ENCODE measurements at places on chromosomes 5 and 9.
A peak's percentile ranks its signal among the peaks of the same experiment; 100 is the strongest.

- DNase-seq, result no peak
These were observed 13.6 kb upstream of the ARSI start for GRCh38 chr5:150316320-150316719.

- no peak for DNase-seq
These were observed 44.8 kb downstream of the PAPPA start for GRCh38 chr9:116198344-116198743.

- no peak for DNase-seq
These were observed 201.5 kb upstream of the S1PR3 start for GRCh38 chr9:88789785-88790184.

GRCh38 chr9:115229496-115229895, 111.5 kb upstream of the TNC start:
- peak; percentile 51 for DNase-seq

DNA sequence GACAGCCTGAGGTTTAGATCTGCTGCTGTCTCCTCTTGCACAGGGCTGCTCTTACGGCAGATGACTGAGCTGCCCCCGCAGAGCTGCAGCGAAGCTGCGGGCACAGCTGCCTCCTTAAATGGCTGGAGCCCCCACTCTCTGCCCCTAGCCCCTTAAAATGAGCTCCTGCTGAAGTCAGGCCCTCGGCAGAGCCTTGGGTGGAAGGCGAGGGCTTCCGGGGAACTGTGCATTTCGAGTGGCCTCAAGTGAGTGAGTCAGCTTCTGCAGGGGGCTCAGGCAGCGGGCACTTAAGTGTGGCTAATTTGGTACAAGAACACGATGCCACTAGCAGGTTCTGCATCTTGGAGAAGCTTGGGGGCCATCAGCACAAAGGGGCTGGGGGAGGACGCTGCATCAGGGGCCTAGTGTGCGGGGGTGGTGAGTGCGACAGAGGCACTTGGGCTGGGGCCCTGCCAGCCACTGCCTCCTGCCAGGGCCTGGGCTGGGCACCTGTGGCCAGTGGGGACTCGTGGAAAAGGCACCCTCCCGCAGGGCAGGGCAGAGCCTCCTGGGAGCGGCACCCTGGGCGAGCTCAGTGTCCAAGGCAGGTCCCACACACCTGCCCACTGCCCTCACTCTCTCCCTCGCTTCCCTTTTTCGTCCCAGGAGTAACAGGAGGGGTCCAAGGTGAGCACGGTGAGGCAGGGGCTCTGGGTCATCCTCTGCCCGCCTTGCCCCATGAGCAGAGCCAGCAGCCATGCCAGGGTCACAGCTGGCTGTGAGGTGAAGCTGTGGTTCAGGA, 28.8 kb upstream of the RNU6ATAC start:
- no peak for DNase-seq

GRCh38 chr9:27715651-27716050, 142.4 kb upstream of the C9orf72 start:
- DNase-seq, result no peak

- no peak for DNase-seq
These were observed 258.8 kb upstream of the ZNF608 start for GRCh38 chr5:125005266-125005665.

DNA sequence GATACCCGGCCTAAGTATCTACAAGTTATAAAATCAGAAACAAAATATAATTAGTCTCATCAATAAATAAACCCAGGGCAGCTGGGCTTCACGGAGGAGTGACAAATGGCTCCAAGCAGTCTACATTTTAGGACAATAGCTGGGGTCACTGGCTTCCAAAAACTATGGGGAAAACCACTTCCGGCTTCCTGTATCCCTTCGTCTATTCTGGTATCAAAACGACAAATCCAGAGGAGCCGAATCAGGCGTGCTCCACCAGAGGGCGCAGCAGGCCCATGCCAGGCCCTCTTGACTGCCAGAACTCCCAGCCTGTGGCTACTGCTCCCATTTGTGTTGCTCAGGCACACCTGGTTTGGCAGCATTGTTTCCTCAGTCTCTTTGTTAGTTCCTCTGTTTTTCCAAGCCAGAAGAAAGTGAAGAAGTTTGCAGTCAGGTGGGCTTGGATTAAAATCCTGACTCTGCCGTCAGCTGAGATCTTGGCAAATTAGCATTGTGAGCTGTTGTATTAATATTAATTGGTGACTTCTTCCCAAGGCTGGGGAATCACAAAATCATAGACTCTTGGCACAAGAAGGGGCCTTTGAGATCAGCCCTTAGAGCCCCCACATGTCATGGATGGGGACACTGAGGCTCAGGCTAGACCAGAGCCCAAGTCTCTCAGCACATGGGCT, 11.6 kb upstream of the RAB14 start:
- peak; percentile 85 for DNase-seq

DNA sequence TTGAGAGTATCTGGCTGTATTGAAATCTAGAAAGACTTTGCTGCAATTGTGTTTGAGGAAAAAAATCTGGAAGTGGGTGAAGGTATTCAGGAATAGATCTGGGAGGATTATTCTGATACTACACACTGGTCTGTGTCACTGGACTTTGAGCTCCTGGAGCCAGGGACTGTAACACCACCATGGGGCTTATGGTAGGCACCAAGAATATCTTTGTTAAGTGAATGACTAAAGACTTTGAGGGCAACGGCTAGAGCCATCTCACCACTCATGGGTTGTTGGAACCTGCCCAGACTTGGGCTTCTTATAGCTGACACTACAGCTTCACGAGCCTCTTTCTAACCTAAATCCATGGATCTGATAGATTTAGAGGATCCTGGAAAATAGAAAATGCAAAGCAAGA, 10.2 kb downstream of the NFX1 start:
- DNase-seq, result no peak

DNA sequence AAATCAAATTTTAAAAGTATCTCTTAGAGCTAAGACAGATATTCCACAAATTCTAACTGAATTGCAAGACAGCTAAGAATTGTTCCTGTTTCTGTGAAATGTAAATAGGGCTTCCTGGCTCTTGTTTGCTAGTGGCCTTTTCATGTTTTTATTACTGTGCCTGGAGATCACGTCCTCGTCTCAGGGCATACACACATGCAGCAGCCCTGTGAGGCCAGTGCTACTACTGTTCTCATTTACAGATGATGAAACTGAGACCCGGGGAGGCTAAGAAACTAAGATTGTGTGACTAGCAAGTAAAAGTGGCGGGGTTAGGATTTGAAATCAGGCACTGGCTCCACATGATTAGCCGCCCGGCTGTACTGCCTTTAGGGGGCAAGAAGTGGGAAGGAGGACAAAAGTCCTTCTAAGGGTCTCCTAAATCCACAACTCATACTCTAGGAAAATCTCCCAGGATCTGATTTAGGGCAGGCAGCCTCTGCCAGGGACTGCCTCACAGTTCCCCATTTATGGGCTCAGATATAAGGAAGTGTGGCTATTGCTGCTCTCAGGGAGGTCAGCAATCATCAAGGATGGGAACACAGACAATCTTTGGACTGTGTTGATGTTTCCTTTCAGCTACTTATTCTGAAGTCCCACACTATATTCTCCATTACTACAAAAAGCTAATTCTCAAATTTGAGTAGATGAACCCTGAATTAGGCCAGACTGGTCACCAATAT, 7.9 kb downstream of the PRUNE2 start:
- DNase-seq, result no peak

GRCh38 chr5:71948206-71948605, 159.1 kb upstream of the MAP1B start:
- no peak for DNase-seq

- no peak for DNase-seq
These were observed 13.2 kb upstream of the CEL start for GRCh38 chr9:133048595-133048994.

DNA sequence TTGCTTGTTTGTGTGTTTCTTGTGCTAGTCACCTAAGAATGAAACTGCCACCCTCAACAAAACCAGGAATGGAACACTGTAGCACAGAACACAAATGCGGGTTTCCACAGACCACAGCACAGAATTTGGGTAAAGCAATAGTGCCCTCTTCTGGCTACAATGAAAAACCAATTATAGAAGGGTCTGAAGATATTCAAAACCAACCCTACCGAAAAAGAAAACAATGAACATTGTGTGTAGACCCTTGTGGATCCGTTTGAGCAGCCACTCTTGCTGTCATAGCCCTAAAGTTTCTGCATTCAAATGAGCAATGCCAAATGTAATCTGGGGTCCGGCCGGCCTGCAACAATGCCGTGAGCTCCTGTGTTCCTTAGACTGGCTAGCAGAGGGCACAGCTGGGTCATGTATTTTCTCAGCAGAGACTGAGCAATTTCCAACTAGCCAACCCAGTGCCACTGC, 8.3 kb upstream of the ENC1 start:
- DNase-seq, result no peak

DNA sequence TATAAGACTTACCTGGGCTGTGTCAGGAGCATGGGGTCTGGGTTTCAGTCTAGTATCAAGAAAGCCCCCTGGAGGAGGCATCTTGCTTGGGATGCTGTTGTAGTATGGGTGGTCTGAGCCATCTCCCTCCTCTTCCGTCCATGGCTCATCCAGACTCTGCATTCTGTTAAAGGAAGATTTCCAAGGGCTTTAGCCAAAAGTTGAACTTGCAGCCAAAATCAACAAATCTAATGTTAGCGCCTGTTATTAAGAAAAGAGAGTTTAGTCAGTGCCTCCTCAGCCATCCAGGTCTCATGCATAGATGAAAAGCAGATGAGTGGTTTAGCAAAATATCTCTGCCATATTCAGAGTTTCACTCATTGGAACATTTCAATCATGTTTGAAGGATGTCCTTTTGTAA, 55.6 kb downstream of the S1PR3 start:
- no peak for DNase-seq

DNA sequence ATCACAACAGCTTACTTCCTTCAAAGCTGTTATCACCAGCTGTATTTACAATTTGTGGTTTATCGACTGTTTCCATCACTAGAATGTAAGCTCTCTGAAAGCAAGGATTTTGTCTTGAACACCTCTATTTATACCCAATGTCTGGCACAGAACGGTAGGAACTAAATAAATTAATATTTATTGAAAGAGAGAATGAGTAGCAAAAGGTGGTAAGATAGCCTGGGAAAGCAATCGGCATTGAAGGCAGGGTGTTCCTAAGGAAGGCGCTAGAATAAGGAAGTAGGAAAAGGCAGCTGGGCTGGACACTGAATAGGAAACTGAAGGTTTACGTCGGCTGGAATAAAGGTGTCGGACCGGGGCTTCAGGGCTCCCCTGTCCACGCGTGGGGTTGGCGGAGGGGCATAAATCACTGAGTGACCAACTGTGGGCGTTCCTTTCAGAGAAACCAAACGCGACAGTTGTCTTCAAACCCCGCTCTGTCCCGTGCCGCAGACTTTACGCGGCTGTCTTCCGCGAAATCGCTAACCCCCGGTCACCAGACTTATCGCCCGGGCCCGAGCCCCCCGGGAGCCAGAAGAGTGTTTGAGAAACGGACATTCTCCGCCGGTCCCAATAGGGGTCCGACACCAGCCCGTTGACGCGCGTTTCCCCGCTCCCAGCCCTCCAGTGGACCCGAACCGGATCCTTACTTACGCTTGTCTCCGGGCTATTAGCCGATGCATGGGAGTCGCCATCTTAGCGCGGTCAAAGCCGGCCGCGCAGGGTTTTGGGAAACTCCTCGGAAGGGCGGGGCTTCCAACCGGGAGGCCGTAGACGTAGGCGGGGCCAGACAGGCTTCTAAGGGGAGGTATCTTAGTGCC, at the start of gene ZCCHC10:
ZCCHC10 (minus strand) TSS at position 746 of the 860 bp plus-strand sequence; CDS start at position 734, 12 bp downstream.
- peak; percentile 88 for DNase-seq

DNA sequence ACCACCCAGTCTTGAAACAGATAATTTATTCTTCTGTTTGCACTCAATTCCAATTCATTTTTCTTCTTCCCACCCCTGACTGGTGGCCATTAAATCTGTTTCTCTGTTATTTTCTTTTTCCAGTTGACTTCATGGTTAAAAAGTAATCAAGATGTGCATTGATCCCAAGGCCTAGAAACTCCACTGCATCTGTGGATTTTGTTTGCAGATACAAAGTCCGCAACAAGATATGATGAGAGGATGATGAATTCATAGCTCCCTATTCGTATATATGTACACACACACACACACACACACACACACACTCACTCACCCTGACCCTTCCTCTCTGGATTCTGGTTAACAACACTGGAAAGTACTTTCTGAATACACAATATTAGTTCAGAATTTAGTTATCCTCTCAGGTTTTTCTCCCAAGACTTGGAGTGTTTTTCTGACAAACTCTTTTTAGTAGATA, 52.4 kb downstream of the CD180 start:
- no peak for DNase-seq

DNA sequence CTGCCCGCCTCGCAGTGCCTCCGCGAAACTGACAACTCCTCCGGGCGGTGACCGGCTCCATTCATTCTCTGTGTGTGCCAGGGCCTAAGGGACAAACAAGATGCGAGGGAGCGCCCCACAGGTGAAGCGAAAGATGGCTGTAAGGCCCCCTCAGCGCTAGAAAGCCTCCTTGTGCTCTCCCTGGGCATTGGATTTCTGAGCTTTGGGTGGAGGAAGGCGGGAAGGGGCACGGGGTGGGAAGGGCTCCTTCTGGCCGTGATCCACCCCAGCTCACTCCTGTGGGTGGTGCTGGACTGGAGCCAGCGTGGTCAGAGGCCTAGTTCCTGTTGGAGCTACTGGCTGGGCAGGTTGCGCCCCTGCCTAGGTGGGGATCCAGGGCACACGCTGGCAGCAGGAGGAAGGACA, 943 bp downstream of the GALNT12 start:
- DNase-seq, result no peak

DNA sequence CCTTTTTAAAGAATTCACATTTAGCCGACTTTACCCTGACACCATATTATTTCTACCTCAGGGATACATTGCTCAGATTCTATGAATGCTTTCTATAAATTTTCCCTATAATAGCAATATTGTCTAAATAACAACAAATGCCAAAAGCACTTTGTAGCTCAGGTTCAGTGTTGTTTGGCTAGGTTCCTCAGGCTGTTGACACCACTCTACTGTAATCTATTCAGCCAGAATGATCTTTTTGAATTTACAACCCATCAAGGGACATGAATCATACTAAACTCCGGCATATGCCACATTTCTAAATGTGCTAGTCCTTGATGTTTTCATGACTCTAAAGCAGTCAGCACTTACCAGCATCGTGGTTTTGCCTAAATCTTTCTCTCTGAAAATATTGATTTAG, 641.5 kb upstream of the CDH10 start:
- DNase-seq, result no peak

DNA sequence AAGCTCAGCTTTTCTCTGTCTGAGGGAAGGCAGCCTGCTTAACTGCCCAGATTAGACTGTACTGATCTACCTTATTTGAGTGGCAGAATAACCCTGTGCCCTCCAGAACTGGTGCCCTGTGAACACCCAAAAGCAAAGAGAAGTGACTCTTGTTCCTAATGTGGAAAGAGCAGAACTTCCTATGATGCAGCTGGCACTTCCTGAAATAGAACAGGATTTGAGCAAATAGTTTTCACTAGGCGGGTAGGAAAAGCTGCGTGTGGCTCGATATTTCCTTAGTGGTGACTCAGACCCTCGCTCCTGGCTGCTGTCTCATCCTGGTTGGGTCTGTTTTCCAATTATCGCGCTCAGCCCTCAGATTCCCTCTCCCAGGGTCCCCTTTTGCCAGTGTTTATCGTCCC, 89.9 kb downstream of the SH3TC2 start:
- peak; percentile 83 for DNase-seq

DNA sequence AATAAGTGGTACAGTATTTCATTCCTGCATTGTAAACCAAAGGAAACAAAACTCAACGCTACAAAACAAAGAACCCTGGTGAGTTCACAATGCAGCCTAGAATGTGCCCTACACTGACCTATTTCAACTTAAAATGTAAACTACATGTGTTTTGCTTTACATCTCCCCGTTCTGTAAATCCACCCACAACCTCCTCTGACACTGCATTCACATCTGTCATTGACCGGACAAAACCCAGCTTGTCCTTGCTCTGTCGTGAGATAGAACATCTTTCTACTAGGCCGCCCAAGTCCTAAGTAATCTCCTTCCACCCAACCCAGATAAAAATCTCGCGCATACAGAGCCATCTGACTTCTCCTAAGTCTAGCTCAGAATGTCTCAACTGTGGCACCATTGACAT, 6.1 kb upstream of the VLDLR start:
- DNase-seq, result no peak

Measured in brain microvascular endothelial cell (primary cell).